ENCODE measurements at places on chromosomes 5 and 9.

GRCh38 chr5:124516567-124516966 is 229.9 kb downstream of the ZNF608 start:
- no peak for DNase-seq

DNA sequence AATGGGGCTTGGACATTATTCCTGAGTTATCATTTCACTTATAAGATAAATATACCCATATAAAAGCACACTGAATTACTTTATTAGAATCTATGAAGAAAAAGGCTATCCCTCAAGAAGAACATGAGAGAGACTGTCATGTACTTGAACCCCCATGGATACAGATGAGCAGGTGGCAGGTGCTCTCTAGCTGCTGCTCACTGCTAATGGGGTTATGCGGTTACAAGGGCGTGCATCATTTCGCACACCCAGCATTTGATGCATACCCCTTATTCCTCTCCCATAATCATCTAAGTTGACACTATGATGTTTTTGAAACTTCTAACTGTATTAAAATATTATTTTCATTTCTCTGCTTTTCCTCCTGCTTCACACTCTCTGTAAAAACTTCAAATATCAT is 16.4 kb downstream of the ITK start:
- no peak for DNase-seq

- no peak for DNase-seq
Observed at GRCh38 chr5:137115152-137115551, 384.0 kb downstream of the SPOCK1 start.

DNA sequence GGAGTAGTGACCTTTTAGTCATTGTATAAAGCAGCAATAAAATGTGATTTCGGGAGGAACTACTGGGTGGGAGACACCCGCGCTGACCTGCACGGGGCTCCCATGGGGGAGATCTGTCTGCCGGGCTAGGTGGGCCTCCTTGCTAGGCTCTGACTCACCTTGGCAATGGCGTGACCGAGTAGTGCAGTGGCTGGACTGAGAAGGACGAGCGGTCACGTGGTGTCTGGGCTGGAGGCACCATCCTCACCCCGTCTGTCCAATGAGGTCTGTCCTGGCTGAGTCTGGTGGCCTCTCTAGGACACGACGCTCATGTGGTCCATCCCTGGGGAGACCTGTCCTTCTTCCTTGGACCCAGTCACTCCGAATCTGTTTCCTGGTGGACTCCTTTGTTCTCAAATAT is 151.7 kb downstream of the RXRA start:
- no peak for DNase-seq

DNA sequence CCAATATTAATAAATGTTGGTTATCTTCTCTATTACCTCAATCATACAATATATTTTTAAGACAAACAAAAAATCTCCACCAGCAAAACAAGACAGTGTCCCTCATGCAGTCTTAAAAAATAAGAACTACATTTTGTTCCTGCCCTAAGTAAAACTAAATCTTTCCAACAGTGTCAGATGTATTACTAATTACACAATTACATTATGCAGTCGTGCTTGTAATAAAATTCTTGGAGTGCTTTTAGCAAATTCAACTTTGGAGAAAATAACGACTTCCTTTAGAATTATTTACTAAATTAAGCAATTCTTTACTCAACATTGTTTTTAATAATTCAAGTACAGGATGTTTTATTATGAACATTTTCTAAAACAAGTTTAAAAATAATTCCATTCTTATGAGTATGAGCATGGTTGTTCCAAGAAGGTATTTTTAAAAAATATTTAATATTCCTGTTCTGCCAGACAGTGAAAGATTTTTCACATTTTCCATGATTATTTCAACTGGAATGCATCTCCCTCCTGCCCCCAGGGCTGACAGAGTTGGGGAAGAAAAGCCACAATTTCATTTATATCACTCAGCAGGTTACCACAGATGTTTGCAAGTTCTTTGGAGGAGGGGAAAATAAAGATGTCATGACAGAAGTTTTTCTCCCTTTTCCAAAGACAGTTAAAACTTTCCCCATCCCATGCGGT is 137.9 kb downstream of the FAM114A2 start:
- no peak for DNase-seq

DNA sequence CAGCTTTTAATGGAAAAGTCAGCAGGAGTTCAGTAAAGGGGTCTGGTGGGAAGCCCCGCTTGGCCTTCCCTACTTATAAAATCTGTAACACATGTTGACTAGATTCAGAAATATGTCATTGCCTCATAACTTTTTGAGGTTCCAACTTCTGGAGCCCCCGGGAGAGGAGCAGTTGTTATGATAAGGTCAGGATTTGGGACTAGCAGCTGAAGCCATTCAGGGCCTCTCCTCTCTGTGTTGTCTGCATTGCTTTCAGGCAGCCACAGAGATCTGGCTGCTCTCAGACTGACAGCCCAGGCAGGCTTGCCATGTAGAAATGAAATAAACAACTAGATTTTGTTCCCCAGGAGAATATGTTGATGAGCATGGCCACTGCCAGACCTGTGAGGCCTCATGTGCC is 167.1 kb downstream of the RFK start:
- no peak for DNase-seq

GRCh38 chr9:129317179-129318011 is 139.3 kb upstream of the IER5L start:
- DNase-seq, result peak; percentile 56

GRCh38 chr5:108650997-108651396 is 96.7 kb upstream of the FER start:
- no peak for DNase-seq

- no peak for DNase-seq
Observed at GRCh38 chr9:112224401-112225289, 49.5 kb upstream of the SUSD1 start.

DNA sequence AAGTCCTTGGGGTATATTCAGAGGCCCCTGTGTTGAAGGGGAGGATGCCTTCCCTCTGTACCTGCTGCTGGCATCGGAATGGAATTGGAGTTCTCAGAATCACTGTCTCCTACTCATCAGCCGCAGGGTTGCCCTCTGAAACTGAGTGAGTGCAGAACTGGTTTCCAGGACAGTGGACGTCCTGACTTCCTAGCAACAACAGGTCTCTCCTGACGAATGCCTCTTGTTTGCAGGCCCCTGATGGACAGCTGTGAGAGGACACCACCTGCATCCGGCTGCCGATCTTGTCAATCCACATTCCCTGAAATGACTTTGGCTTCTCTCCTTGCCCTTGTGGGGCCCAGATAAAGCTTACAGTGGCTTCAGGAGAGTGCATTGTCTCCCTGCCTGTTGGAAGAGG is 274.5 kb downstream of the NSG2 start:
- DNase-seq, result no peak

- DNase-seq, result no peak
Observed at GRCh38 chr5:95713960-95714710, 17.0 kb upstream of the RHOBTB3 start.
